ENCODE measurements at places on chromosomes 2 and 18.
A peak's percentile ranks its signal among the peaks of the same experiment; 100 is the strongest.

GRCh38 chr18:76382275-76382674, 112.8 kb downstream of the ZNF516 start:
- no peak for DNase-seq

DNA sequence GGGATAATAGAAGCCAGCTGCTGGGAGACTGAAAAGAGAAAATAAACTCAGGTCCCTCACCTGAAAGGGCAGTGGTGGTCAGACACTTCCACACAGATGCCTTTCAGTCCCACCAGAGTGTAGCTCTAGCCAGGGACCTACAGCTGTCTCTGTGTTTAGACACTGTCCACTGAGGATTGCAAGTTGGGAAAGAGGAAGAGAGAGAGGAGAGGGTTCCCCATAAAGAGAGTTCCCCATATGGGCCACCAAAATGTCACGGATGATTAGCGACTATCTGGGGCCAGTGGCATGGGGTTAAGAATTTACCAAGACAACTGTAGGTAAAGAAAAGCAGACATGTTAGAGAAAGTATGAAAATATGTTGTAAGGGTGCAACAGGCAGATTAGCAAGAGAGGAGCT, 36.7 kb upstream of the SKA1 start:
- DNase-seq, result no peak

GRCh38 chr2:235365743-235366142, 128.1 kb upstream of the AGAP1 start:
- DNase-seq, result no peak

- DNase-seq, result no peak
These were observed 36.8 kb upstream of the IGFBP2 start for GRCh38 chr2:216596236-216596979.

GRCh38 chr18:51537487-51537886, 340.0 kb upstream of the MEX3C start:
- peak; percentile 0 for DNase-seq

- no peak for DNase-seq
These were observed 114.9 kb downstream of the SEPTIN10 start for GRCh38 chr2:109498906-109499305.

Measured in substantia nigra (tissue), 51 donors.